ENCODE measurements at places on chromosomes 5 and 9.

- DNase-seq = no peak
Measured at GRCh38 chr5:102596951-102597350, 98.2 kb upstream of the SLCO6A1 start.

DNA sequence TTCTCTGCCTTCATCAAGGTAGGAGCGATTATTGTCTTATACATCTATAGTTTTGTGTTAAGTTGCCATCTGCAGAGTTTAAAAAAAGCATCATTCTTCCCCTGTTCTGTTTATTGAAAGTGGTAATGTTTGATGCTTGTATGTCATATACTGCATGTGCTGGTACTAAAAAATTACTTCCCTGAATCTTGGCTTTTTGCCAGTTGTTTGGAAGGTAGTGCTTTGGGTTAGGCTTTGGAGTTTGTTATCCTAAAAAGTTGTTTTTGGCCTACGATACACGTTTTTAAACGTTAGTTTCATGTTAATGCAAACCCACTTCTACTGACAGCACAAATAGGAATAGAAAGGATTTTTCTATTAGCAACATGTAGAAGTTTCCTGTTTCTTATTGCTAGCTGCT, 158.3 kb downstream of the GIN1 start:
- no peak for DNase-seq

- DNase-seq = no peak
Measured at GRCh38 chr9:15642369-15642962, 89.6 kb downstream of the CCDC171 start.

DNA sequence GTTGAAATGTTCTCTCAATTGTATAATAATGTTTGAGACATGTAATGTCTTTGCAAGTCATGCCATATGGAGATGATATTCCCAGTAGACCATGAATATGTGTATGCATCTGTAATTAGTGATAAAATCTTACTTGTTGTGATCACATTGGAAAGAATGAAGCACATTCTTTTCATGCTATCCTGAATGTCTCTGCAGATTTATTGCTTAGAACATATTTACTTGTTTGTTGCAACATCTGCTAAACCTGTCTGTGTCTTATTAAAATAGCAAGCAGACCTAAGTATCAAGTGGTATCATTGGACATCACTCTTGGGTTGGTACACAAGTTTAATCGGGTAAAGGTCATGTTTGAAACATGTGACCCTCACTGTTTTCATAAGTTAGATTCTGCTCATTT, 265.5 kb upstream of the CD180 start:
- no peak for DNase-seq

DNA sequence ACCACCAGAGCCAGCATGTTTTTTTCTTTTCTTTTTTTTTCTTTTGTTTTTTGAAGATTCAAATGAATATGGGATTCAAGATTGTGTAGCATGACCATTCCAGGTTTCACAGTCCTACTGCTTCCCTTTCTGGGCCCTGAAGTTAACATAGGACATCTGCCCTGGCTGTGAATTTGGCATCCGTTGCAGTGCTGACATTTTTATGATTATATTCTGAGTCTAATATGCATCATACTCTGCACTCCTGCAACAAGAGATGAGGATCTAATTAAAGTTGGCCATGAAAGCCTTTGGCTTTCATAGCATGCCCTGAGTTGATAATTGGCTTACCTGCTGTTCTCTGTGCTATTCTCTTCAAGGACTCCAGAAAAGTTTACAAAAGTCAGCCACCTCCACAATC, 29.8 kb downstream of the C5orf22 start:
- no peak for DNase-seq

GRCh38 chr5:10111571-10111970, 138.1 kb downstream of the ATPSCKMT start:
- DNase-seq = no peak

GRCh38 chr5:38906503-38906902, 60.7 kb downstream of the OSMR start:
- DNase-seq = no peak

GRCh38 chr5:171475596-171475995, 56.1 kb downstream of the FGF18 start:
- no peak for DNase-seq

- DNase-seq = no peak
Measured at GRCh38 chr9:6417186-6417585, 4.2 kb downstream of the UHRF2 start.

- no peak for DNase-seq
Measured at GRCh38 chr5:32827981-32828380, 116.9 kb downstream of the NPR3 start.

DNA sequence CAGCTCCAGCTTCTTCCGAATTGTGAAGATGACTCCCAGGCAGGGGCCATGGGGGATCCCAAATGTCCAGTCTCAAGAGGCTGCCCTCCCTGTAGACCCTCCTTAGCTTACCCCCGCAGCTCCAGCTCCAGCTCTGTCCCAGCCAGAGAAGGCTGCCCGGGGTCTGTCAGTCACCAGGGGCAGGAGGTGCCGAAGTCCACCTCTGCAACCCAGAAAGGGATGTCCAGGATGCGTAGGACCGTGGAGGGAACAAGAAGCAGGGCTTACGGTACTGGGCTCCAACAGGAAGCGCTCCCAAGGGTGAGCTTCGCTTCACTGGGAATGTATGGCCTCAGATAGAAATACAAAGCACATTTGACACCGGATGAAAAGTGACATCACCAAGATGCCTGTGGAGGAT, 6.0 kb downstream of the IPPK start:
- no peak for DNase-seq

- DNase-seq = no peak
Measured at GRCh38 chr5:38780316-38780715, 65.5 kb upstream of the OSMR start.

- no peak for DNase-seq
Measured at GRCh38 chr9:90569511-90569910, 73.1 kb downstream of the DIRAS2 start.

DNA sequence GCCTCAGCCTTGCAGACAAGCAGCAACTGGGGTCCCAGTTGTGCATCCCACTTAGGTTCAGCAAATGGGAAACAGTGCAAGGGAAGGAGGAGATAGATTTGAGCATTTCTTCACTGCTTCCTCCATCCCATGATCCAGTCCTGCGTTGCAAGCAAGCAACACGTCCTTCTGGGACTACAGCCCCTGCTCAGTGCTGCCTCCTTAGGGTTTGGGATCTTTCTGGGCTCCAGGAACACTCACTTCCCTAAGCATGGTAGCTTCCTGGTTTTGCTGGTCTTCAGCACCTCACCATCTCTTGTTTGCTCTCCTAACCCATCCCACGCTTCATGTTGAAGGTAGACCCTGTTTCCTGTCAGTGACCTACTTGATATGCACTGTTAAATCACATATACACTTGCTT, 444.7 kb downstream of the MED10 start:
- DNase-seq = no peak

- no peak for DNase-seq
Measured at GRCh38 chr5:136062366-136063274, 33.8 kb downstream of the TGFBI start.

All from activated CD4-positive, alpha-beta T cell treated with anti-CD3 and anti-CD28 coated beads, Interleukin-2, amount 50 U/mL, for 24 hours (primary cell).